ENCODE measurements at places on chromosomes 1 and 21. TPM values are rescaled to one million over a fixed set of nuclear protein-coding genes. Genes with fewer than 3 reads are reported as not detected.

GRCh38 chr1:24862775-24863483 lies 67.1 kb downstream of the RUNX3 start:
- DNase-seq: no peak

Gene SLC25A34
- 1.3 TPM for total RNA-seq

Gene NBPF26
- 68.1 TPM for total RNA-seq

DNA sequence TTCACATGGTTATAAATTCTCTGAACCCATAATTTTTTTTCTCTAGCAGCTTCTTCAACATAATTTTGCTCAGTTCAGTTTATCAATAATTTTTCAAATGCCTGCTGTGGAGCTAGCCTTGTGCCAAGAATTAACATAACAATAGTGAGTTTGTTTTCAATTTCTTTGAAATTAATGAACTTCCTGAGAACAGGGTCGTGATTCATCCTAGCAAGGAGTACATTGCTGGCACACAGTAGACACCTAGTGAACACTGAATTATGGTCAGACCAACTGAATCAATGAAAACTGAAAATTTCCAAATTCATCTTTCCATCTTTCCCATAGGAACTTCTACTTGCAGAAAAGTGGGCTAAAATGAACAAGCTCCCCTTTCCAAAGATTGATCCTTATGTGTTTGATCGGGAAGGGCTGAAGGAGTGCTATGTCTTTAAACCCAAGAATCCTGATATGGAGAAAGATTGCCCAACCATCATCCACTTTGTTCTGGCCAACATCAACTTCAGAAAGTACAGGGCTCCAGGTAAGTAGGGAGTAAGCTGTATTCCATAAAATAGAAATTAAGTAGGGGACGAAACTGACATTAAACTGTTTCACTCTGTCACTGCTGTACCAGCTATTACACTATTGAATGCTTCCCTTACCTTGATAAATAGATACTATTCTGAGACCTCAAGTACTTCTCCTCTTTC lies 148.7 kb downstream of the PLA2G4A start:
- DNase-seq: no peak

GRCh38 chr1:40360631-40361030 lies 12.9 kb upstream of the SMAP2 start:
- DNase-seq: no peak
